ENCODE measurements at places on chromosomes 5 and 9. TPM values are rescaled to one million over a fixed set of nuclear protein-coding genes. Genes with fewer than 3 reads are reported as not detected.

DNA sequence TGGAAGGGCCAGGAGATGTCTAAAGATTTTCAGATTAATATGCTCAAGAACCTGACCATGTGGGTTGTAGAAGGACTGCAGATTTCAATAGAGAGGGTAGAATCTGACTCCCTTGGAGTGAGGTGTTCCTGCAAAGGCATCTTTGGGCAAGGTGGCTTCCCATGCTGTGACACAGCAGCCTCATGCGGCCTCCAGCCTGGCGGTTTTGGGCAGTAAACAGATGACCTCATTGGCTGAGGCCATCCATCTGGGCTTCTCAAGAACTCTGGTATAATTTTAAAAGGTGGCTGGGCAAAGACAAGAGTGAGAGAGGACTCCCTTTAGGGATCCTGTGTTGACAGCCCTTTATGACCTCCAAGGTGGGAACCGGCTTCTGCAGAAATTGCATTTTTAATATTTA lies 90.3 kb upstream of the ERCC6L2 start:
- H3K4me3 ChIP-seq, result no peak overlapping the region
- no peaks in the 10 kb centered on the region for H3K4me1 ChIP-seq
- H3K36me3 ChIP-seq, result no peaks in the 10 kb centered on the region
- no peak for DNase-seq

DNA sequence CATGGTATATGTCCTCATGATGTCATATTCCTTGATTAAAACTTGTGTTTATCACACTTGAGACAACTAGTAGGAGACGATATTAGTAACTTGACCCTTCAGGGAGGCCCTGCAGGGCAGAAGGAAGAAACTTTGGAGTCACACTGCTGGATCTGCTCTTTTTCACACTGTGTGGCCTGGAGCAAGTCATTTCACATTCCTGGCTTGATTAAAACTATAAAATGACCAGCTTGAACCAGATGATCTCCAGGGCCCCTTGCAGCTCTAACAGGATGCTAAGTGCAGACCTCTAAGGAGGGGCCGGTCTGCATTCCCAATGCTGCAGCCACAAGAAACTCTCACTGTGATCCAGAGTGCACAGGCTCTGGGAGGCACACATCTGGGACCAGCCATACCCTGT lies 146.4 kb upstream of the ZNF366 start:
- H3K4me1 ChIP-seq, result no peaks in the 10 kb centered on the region
- no peak overlapping the region for H3K4me3 ChIP-seq
- H3K36me3 ChIP-seq, result no peaks in the 10 kb centered on the region
- H3K27ac ChIP-seq, result no peak overlapping the region

DNA sequence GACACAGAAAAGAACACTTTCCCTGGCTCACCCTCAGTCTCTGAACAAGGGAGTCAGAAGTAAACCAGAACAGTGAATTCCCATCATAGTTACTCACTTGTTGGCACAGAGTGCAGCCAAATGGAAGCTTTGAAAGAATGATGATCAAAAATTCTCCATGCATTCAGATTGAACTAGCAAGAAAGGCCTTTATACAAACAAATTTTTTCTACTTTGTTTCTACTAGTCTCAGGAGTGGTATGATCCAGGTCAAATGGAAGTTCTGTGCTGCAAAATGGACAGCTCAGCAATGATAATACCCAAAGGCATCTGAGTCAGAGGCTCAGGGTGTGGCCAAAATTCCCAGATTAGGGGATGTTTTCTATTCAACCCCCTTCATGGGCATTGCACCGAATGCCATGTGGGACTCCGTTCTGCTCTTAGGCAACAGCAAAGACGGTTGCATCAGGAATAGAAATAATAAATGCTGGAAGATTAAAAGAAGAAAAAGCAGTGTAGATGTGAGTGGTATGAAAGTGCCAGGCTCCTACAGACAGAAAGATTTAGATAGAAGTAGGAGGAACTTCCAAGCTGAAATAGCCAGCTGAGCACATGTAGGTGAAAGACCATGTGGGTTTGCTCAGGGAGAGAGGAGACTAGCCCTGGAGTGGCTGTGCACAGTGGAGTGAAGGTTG lies 24.0 kb upstream of the ASPN start:
- H3K4me1 ChIP-seq, result peaks cover 11% of the 10 kb centered on the region
- H3K36me3 ChIP-seq, result no peaks in the 10 kb centered on the region
- no peak overlapping the region for H3K4me3 ChIP-seq

The TSSK1B gene
- not detected for polyA plus RNA-seq

The ZCCHC9 gene
- 38.9 TPM for polyA plus RNA-seq

DNA sequence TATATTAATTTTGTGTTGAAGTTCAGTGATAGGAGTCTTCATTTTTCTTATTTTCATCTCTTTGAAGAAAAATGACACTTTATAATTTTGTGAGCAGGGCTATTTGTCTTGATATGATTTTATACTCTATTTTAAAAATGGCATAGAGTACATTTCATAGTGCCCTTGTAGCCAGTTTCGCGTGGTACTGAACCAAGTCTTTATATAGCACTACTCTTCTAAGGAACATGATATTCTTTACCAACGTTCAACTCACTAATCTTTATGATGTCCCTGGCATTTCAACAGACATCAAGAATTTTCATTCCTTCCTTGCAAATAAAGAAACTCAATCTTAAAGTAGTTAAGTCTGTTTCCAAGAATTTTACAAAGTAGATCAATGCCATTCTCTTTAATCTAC lies 41.5 kb upstream of the HOMER1 start:
- no peaks in the 10 kb centered on the region for H3K36me3 ChIP-seq
- DNase-seq, result no peak
- no peaks in the 10 kb centered on the region for H3K4me1 ChIP-seq
- no peak overlapping the region for H3K4me3 ChIP-seq
- no peak overlapping the region for H3K27ac ChIP-seq
- no peaks in the 10 kb centered on the region for H3K27me3 ChIP-seq
